ENCODE measurements at places on chromosomes 1 and 21.

DNA sequence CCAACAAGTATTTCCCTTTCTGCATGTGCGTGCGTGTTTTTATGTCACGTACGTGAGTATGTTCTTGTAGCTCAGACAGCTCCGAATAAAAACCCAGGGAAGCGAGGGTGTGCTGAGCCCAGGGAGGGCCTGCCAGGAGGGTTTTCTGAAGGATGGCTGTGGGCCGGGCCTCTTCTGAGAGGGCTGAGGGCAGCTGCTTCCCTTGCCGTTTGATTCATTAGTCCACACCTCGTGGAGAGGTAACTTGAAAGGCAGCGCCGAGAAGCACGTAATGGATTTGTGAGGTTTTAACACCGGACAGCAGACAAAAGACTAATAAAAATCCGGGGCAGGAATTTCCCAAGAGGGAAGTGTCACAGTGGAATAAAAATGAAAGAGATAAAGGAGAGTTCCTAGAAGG is 29.5 kb downstream of the CD247 start:
- DNase-seq, result no peak

DNA sequence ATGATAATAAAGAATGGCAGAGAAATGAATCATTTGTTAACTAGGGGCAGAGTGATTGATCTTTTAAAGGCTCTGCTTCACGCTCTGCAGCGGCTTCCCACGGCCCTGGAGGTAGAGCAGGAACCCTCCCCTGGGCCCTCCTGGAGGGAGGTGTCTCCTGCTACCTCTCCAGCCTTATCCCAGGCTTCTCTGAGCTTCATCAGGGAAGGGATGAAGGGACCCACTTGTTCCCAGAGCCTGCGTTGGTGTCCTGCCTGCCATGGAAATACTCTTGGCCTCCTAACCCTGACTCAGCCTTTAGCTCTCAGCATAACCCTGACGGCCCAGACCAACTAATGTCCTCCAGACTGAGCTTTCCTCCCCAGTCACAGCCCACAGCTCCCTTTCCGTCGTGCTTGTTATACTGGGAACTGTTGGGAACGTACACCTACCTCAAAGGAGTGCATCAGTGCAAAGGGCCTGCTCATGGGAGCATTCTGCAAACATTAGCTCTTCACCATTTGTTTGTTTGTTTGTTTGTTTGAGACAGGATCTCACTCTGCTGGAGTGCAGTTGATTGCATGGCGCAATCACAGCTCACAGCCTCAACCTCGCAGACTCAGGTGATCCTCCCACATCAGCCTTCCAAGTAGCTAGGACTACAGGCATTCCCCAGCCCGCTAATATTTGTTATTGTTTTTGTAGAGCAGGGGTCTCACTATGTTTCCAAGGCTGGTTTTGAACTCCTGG is 17.4 kb upstream of the HNRNPU start:
- no peak for DNase-seq

- no peak for DNase-seq
Observed at GRCh38 chr1:109801791-109802135, 38.0 kb upstream of the EPS8L3 start.

DNA sequence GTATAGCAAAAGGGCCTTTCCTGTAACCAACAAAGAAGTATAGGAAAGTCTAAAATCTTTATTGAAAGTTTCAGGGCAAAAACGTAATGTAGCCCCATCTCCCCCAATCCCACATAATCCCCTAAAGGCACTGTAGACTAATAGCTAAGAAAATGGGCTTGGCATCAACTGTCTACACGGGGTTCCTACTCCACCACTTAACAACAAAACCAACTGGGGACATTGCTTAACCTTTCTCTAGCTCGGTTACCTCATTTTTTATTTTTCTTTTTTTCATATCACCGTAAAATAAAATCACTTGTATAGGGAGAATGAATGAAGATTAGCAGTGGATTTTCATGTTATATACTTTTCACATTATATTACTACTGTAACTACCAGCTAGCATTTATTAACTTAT is 12.3 kb downstream of the MACF1 start:
- no peak for DNase-seq

DNA sequence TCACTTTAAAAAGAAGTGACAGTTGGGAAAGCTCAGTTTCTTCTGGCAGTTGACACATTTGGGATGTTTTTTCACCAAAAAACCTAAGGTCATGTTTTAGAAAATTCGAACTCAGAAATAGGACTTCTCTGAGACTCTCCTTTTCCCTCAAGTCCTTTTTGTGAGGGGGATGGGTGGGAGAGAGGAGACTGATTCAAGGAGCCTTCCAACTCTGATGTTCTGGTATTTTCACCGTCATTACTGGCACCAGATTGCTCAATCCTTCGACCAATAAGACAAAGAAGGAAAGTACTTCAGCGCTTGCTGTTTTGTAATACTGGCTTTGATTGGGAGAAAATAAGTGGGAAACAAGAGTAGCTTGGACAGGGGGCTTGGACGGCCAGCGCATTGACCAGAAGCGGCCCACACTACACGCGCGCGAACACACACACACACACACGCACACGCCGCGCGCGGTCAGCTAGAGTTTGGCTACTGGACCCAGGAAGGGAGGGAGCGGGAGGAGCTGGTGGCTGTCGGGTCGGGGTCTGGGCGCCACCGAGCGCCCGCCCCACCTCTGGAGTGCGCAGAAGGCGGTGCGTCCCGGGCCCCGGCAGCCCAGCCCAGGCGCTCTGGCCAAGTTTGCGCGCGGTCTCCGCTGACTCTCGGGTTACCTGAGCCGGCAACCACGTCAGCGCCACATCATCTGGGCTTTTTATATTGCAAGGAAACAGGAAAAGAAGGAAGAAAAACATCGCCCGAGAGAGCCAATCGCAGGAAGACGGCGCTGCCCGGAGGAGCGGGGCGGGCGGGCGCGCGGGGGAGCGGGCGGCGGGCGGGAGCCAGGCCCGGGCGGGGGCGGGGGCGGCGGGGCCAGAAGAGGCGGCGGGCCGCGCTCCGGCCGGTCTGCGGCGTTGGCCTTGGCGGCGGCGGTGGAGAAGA is at the start of gene KCNK1:
Gene KCNK1 (plus strand): TSS at position 855 of the 921 bp plus-strand sequence. CDS start 66 bp downstream, at position 921.
- DNase-seq, result no peak

All from esophagus squamous epithelium (tissue), 5 donors.